Left renal pelvis (tissue), 4 donors: ENCODE measurements at places on chromosomes 4 and X.

GRCh38 chr4:120871173-120871572 lies 51.4 kb downstream of the PRDM5 start:
- no peak for DNase-seq

GRCh38 chr4:187550256-187550950 lies 445.2 kb upstream of the ZFP42 start:
- DNase-seq, result no peak

GRCh38 chrX:3442691-3443090 lies 96.2 kb upstream of the MXRA5 start:
- no peak for DNase-seq

DNA sequence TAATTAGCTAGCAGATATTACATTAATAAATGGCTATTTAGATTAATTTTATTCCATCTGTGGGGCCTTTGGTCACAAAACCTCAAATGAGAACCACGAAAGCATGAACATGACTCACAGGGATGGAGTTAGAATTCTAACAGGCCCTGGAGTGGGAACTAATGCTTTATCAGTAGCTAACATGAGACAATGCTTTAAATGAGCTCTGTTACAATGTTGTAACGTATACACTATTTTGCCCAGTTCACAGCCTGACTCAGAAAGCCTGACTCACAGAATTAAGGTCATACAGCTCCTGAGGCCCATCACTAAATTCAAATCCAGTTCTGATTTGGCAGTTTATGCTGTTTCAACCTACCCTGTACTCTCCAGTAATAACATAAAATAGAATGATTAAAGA lies 23.2 kb downstream of the VEGFC start:
- no peak for DNase-seq

DNA sequence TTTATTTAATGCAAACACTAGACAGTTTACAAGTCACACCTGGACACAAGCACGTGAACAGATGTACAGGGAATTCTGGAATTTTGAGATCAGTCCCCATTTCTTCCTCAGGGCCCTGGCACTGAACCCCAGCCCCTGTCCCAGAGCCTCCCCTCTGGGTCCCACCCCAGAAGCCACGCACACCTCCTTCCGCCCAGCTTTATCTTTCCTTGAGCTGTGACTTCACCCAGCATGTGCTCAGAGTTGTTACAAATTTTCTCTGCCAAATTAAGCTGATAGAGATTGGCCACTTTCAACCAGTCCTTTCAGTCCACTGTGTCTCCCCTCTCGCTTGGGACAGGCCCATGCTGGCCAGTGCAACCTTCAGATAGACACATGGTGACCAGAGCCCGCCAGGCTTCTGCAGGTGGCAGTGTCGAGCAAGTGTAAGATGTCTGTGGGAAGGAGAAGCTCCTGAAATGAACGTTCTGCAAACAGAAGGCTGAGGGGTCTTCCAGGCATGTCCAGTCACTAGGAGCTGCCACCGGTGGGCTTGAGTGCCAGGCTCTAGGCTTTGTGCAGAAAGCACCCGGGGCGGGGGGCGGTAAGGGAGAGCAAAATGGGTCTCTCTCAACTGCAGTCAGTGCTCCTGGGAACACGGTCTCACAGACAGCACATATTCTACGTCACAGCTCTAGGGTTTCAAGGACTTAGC lies 73.3 kb downstream of the MTMR1 start:
- DNase-seq, result no peak
